ENCODE measurements at places on chromosomes 1 and 21.

DNA sequence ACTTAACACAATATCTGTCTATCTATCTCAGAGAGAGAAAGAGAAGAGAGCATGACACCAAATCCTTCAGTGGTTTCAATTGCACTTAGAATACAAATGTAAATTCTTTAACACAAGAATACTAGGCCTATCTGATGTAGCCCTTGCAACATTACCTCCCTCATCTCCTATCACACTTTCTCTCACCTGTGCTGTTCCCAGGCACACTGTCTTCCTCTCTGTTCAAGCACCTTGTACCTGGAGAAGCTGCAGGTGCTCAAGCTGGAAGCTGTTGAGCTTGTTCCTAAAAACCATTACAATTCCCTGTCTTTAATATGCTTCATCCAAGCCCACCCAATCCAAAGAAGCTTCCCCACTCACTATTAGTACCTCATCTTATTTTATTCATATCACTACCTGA, 97.0 kb downstream of the GDAP2 start:
- DNase-seq = no peak

DNA sequence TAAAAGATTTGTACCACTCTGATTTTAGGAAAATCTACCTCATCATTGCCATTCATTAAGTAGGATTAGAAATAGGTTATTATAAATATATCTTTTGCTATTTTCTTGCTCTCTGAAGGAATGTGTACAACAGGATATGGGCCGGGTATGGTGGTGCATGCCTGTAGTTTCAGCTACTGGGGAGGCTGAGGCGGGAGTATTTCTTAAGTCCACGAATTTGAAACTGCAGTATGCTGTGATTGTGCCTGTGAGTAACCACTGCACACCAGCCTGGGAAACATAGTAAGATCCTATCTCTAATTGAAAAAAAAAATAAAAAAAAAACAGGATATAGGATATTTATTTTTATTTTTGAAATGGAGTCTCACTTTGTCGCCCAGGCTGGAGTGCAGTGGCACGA, 50.0 kb downstream of the CLIC4 start:
- DNase-seq = no peak

- DNase-seq = no peak
Measured at GRCh38 chr1:6831366-6831765, 46.1 kb downstream of the CAMTA1 start.

DNA sequence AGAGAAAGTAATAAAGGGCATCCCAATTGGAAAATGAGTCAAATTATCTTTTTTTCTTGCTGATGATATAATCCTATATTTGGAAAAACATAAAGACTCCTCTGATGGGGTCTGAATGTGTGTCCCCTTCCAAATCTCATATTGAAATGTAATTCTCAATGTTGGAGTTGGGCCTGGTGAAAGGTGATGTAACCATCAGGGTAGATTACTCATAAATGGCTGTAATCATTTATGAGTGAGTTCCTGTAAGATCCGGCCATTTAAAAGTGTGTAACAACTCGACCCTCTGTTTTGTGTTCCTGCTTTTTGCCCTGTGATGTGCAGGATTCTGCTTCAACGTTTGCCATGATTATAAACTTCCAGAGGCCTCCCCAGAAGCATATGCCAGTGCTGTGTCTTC, 44.3 kb upstream of the MAP1LC3C start:
- DNase-seq = no peak

- peak; percentile 95 for DNase-seq
Measured at GRCh38 chr1:2279210-2279639, 51.1 kb downstream of the SKI start.

- no peak for DNase-seq
Measured at GRCh38 chr1:167477986-167478385, 40.3 kb downstream of the CD247 start.

GRCh38 chr1:206753141-206753540, 17.4 kb upstream of the IL19 start:
- DNase-seq = peak; percentile 33

- no peak for DNase-seq
Measured at GRCh38 chr1:66286307-66286706, 247.6 kb upstream of the SGIP1 start.

- no peak for DNase-seq
Measured at GRCh38 chr1:245356891-245357585, 202.3 kb downstream of the KIF26B start.

- DNase-seq = no peak
Measured at GRCh38 chr1:3992103-3992556, 92.1 kb upstream of the C1orf174 start.

DNA sequence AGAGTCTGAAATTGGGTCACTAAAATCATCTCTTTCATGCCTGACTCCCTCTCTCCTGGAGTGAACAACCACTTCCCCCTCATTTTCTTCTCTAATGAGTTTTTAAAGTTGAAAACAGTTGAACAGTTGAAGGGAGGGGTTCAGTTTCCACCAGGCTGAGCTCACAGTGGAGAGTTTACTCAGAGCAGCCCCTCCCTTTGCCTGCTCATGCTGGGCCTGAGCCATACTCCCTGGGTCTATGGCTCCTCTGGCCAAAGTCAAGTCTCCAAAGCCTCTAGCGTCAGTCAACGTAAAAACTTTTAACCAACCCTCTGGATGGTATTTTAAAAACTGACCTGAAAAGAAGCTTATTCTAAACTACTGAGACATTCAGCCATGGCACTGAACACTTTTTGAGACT, 100.8 kb upstream of the RNPC3 start:
- peak; percentile 10 for DNase-seq

- DNase-seq = no peak
Measured at GRCh38 chr1:208027861-208028260, 116.9 kb upstream of the CD34 start.

DNA sequence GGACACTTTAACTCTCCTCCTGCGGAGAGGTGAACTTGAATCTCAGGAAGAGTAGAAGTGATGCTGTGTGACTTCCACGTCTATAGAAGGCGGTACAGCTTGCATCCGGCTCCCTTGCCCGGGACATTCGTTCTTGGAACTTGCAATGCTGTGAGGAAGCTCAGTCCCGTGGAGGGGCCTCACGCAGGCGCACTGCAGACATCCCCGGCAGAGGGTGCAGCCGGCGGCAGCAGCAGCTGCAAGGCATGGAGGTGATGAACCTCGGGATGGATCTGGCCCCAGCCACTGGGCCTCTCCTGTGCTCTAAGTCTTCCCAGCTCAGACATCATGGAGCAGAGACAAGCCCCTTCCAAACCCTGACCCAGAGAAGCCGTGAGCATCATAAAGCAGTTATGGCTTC, 61.8 kb upstream of the SOD1 start:
- no peak for DNase-seq

DNA sequence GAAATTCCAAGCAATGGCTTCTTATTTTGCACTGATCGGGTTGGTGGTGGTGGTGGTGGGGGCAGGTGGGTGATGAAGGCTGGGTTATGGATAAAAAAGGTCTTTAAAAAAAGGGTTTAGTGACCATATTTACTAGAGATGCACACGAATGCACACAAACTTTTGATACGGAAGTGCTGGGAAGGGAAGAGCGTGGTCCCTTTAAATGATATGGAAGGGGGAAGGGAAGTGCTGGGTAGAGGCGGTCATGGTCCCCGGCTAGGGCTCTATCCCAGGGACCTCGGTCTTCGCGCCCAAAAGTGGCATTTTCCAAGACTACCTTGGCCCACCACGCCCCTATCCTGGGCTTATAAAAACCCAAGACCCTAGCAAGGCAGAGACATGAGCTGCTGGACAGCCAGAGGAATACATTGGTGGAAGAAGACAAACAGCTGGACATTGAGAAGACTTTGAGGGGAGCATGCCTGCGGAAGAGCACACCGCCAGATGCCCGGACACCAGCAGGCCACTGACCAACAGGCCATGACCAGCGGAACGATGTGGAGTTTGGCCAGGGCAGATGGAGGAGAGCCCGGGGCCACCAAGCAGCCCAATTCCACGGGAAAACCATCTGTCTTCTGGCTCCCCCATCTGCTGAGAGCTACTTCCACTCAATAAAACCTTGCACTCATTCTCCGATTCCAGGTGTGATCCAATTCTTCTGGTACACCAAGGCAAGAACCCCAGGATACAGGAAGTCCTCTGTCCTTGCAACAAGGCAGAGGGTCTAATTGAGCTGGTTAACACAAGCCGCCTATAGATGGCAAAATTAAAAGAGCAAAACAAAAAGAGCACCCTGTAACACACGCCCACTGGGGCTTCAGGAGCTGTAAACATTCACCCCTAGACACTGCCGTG, 1720.2 kb downstream of the MRPL39 start:
- DNase-seq = no peak

- peak; percentile 66 for DNase-seq
Measured at GRCh38 chr1:41416552-41417334, 55.5 kb downstream of the FOXO6 start.

DNA sequence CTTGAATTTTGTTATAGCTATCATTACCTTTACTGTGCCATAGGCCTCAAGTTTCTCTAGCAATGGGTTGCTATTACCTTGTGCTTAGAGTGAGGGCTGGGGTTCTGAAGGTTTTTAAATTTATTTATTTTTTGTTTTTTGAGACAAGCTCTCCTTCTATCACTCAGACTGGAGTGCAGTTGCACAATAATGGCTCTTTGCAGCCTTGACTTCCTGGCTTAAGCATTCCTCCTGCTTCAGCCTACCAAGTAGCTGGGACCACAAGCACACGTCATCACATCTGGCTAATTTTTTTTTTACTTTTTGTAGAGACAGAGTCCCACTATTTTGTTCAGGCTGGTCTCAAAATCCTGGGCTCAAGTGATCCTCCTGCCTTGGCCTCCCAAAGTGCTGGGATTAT, 41.5 kb downstream of the SNX27 start:
- peak; percentile 11 for DNase-seq

GRCh38 chr1:17735793-17736192, 19.3 kb upstream of the ACTL8 start:
- DNase-seq = no peak

- peak; percentile 80 for DNase-seq
Measured at GRCh38 chr1:151062741-151063371, 2.7 kb downstream of the MLLT11 start.

DNA sequence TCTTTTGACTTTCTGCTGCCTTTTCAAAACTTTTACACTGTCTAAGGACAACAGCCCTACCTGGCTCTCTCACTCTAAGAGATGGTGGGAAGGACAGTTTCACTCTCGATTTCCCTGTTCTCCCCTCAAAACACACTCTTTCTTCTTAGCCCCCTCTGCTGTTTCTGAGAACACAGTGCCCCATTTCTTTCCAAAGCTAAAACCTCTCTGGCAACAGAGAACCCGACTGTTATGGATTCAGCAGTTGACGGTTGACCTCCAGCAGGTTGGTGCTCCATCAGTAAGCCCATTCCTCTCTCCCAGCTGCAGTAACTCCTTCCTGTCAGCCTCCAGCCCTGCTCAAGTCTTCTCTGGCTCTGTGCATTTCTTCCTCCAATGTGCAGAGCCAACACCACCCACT, 88.2 kb upstream of the ABCD3 start:
- peak; percentile 71 for DNase-seq

- DNase-seq = no peak
Measured at GRCh38 chr1:178277793-178278530, 184.1 kb downstream of the RASAL2 start.

- DNase-seq = peak; percentile 82
Measured at GRCh38 chr1:77825131-77825709, 45.8 kb downstream of the MIGA1 start.

- no peak for DNase-seq
Measured at GRCh38 chr1:58003988-58004387, 542.5 kb downstream of the OMA1 start.

DNA sequence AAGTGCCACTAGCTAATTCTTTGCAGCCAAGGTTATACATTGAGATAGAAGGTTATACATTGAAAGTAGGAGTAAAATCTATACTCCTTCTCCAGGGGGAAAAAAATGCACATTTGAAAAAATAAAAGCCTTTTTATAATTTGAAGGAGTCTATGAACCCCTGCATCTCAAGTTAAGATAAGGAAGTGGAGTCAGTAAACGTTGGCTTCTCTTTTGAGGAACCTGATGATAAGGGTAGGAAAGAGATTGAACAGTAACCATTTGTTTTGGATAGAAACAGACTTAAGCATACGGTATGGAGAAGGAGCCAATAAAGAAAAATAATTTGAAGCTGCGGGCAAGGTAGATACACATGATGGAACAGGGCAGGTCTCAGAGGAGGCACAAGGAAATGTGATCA, 64.1 kb downstream of the RPAP2 start:
- DNase-seq = no peak

GRCh38 chr1:43858324-43858723, 75.3 kb upstream of the ARTN start:
- peak; percentile 100 for DNase-seq

DNA sequence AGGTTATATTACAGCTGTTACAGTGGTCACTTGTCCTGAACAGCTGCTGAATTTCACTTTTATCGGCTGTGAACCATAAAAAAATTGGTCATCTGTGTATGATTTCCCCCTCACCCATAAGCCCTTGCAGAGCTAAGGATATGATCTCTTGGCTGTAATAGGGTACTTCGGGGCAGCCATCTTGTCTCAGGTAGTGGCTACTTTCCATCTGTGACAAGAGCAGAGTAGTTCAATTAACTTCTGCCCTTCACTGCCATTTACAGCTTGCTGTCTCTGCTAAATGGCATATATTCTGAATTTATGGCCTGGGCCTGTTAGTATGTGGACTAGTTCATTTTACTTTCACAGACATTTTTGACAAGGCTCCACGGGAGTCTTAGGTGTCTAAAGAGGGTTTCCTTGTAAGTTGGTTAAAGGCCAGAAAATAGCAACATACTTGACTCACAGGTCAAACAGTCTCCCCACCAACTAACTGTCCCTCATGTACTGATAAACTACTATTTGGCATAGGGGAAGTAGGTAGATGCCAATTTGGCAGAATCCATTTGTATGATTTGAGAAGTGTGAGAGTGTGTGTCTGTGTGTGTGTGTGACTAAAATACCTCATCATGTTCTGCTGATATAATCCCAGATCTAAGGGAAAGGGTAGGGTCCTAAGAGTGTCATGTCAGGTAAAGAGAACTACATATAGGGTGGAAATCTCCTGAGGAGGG, 151.6 kb downstream of the KCTD3 start:
- DNase-seq = no peak

GRCh38 chr1:32749332-32749731, 46.8 kb upstream of the SYNC start:
- DNase-seq = no peak

DNA sequence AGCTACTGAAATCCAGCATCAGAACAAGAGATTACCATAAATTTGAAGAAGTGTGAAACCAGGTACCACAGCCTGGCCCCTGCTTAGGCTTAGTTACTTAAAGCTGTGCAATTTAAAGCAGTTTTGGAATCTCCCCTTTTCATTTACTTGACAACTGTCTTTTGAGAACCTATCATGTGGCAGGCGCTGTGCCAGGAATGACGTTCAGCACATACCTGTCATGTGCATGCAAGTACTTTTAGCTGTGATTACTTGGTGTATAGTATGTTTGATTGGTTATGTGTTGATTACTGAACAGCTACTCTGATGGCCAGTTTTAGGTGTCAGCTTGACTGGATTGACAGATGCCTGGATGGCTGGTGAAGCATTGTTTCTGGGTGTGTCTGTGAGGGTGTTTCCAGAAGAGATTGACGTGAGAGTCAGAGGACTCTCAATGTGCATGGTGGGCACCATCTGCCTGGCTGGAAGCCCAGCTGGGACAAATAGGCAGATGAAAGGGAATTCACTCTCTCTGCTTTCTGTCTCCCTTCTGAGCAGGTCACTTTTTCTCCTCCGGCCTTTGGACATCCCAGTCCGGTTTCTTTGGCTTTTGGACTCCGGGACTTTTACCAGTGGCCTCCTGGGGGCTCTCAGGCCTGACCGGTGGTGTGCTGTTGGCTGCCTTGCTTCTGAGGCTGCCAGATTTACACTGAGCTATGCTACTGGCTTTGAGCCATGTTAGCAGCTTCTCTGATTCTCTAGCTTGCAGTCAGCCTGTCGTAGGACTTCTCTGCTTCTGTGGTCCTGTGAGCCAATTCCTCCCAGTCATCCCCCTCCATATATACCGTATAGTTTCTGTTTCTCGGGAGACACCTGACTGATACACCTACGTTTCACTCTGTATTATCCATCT, 178.0 kb downstream of the RYR2 start:
- DNase-seq = no peak

Data from astrocyte of the spinal cord (primary cell).